Suprapubic skin (tissue), 4 donors: ENCODE measurements at places on chromosomes 4 and X.

DNA sequence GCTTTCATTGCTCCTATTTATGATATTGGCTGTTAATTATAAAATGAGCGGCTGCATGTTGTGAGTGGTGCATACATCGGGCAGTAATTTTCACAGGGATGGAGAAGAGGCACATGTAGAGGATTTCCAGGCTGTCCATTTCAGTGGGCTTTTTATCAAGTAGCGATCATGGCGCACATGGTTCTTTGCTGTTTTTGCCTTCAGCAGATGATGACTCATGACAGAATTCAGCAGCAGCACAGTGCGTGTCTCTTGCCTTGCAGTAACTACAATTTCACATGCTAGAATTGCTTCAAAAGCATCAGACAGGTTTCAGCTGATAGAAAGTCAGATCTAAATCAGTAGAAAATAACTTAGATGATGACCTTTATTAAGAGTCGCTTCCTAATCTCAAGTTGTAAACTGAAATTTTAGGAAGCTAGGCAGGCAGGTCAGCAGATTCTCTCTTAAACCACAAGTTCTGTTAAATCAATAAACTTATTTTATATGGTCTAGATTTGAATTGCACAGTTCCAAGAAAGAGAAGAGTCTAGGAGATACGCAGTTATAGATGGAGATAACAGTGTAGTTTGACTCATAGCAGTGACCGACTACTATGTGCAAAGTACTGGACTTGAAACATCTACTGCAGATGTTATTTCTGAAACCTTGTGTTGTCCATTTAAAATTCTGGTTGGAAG is 35.8 kb downstream of the LRP2BP start:
- DNase-seq = no peak

DNA sequence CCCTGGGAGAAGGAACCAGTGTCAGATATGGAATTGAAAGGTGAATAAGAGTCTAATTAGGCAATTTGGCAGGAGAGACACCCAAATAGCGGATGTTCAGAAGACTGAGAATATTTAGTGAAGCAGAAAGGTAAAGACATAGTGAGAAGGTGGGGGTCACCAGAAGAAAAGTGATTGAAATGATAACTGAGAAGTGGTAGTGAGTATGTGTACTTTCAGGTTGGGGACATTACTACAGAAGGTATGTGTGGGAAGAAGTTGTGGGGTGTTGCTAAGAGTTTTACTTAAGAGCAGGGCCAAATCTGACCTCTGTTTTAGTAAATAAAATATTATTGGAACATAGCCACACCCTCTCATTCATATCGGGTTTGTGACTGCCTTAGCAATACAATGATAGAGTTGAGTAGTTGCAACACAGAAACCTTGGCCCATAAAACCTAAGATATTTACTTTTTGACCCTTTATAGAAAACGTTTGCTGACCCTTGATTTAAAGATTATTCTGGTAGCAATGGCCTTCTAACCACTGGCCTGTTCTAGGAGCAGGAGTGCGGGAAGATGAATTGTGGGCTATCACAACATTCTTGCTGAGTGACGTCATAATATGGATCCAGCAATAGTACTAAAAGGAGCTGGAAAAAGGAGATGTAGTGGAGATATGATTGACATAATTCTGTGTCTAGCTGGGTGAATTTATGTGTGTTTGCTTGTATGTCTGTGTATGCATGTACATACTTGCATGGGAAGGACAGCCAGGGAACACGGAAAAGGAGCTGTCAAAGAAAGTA is 115.3 kb downstream of the HS3ST1 start:
- no peak for DNase-seq

DNA sequence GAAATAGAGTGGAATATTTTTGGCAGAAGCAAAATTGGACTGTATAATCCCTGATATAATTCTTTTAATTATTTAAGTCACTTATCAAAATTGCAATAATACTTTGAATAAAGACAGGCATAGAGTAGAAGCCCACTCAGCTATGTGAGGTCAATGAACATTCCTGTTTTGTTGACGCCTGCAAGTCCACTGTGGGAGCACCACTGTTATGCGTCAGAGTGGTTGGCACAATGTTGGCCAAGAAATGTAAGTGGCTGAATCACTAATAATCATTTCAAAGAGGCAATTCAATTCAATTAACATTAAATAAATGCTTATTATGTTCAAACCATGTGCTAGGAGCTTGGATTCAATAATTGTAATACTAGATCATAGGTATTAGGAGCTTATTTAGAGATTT is 221.0 kb downstream of the SPCS3 start:
- no peak for DNase-seq

DNA sequence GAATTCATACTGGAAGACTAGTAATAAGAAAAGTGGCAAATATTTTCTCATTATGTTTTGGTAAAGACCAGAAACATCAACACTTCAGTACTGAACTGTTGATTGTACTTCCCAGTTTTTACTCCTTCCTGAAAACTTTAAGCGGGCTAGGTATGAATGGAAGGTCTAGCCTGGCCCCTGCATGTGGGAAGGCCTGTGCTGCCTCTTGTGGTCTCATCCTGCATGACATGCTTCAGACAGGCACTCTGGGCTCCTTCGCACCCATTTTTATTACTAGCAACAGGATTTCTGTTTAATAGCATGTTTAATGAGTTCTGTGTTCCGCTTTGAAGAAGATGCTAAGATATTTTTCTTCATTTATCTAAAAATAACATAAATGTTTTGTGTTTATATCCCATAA is 279.1 kb downstream of the ANK2 start:
- no peak for DNase-seq

GRCh38 chr4:74244049-74244448 is 64.2 kb upstream of the EPGN start:
- no peak for DNase-seq

GRCh38 chrX:108415146-108415545 is 23.1 kb downstream of the COL4A6 start:
- no peak for DNase-seq

DNA sequence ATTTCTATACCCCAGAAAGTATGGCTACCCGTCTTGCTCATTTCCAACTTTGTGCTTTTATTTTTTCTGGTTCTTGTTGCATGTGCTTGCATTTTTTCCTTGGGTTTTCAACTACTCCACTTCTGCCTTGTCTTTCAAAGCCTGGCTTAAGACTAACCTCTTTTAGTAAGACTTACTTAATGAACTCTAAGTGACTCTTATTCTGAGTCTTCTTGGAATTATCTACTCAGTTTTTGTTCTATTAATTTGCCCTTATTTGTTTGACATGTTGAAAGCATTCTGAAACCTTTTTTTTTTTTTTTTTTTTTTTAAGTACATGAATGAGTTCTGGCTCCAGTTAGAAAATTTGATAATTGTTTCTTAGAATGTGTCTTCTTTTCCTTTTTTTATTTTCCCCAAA is 74.8 kb downstream of the SLIT2 start:
- no peak for DNase-seq

DNA sequence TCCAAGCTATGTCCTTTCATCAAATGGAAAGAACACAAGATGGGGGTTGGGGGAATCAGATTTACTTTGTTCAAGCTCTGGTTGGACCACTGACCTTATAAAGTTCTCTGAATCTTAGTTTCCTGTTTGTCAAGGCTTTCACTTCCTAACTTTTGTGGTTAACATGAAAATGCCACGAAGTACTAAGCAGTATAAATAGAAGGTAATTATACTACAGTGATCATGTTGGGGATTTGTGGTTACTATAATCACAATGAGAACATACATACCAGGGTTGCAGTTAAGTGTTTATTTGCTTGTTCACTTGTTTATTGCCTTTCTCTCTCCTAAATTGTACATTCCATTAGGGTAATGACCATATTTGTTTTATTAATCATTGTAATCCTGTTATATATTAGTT is 53.2 kb downstream of the SPRY1 start:
- no peak for DNase-seq

GRCh38 chrX:69506617-69507499 is 2.7 kb downstream of the NALF2 start:
- no peak for DNase-seq

DNA sequence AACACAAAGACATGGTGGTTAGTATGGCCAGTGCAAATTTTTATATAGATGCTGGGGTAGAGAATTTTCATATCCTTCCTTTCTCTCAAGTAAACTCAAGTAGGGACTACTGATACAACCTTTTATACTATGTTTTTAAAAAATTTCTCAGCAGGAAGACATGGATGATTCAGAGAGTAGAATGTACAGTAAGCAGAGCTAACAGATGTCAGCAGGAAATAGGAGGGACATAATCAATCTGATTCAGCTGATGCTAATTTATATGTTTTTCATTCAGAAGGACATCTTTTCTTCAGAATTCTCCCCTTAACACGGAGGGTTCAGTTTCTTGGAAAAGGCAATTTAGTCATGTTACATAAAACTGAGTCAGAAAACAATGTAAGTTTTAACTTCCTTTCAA is 95.4 kb downstream of the GRIA2 start:
- no peak for DNase-seq

- DNase-seq = no peak
Observed at GRCh38 chr4:158778156-158778711, 9.4 kb downstream of the FNIP2 start.

GRCh38 chr4:105060628-105061027 is 86.0 kb upstream of the TET2 start:
- DNase-seq = no peak

DNA sequence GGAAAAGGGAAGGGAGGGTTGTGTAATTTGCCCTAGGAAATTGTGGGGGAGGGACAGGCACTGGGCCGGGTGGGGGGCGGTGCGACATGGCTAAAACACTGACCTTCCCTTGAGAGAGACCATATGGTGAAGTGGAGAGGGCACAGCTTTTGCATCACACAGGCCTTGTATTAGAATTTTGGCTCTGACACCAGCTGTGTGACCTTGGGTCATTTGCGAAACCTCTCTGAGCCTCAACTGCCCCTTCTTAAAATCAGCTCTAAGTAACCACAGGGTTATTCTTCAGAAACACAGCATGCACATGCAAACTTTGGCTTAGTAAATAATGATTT is 25.8 kb downstream of the PDGFRA start:
- no peak for DNase-seq

DNA sequence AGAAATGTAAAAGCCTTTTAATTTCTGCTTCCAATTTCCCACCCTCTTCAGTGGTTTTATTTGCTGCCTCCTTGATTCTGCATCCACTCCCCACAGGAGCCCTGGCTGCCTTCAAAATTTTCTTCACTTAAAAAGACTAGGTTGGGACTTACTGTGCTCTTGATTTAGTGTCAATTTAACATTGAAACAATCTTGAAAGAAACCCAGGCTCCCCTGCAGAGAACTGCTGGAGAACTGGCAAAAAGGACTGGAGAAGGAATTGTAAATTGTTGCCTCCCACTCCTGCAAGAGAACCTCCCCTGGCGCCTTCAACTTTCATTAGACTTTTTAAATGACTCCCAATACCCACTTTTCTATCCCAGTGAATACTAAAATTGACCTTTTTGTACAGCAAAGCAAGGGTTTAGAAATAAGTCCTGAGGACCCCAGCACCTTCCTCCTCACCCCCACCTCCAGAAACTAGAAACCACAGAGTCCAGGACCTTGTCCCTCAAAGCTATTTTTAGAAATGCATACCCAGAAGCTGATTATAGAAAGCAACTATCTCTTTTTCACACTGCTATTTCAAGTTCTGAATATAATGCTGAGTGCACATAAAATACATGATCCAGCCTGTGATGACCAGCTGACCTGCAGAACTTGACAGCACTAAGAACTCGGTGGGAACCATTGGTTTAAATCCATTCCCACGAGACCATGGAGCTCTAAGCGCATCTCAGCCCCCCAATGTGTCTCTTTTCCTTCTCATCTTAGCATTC is 155.5 kb downstream of the INPP4B start:
- DNase-seq = no peak

DNA sequence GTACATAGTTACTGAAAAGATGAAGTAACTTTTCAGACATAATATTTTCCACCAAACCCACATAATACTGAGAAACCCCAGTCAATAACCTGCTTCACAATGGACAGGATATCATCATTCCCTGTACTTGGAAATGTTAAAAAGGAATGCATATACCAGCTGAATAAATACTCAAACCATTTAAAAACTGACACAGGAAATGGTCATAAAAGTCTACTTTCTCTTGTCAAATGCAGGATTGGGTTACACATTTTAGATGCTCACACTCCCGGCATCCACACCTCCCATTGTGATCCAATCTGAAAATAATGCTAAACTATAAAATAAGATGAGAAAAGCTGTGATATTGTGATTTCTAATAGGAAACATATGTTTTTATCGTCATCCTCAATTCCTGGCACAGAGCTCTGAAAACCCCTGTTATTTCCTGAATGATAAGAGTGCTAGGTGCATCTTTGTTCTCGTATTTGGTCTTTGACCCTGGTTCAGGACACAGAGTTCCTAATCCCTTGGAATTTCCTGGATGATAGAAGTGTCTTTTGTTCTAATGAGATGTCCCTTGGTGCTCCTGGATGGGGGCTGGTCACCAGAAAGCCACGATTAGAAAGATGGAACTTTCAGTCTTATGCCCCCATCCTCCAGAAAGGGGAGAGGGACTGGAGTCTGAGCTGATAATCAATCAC is 821.3 kb downstream of the TRIML1 start:
- DNase-seq = no peak

GRCh38 chr4:23770011-23770410 is 119.8 kb downstream of the PPARGC1A start:
- no peak for DNase-seq

GRCh38 chrX:22686138-22686541 is 313.6 kb upstream of the DDX53 start:
- DNase-seq = peak; percentile 48

DNA sequence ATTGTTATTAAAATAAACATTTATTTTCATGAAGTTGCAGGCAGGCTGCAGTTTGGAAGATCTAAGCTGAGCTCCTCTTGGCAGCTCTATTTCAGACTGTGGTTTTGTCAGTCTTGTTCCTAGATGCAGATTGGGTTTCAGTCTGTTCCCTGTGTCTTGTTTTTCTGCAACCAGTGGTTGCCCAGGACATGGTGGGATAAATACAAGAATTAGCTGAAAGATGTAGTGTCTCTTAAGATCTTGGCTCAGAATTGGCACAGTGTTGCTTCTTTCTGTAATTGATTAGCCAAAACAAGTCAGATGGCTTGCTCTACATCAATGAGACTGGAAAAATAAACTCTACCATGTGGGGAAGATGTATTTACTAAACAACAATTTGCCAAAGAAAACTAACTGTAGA is 283.0 kb upstream of the BOD1L1 start:
- no peak for DNase-seq

- DNase-seq = no peak
Observed at GRCh38 chr4:138330531-138330930, 88.4 kb upstream of the SLC7A11 start.

DNA sequence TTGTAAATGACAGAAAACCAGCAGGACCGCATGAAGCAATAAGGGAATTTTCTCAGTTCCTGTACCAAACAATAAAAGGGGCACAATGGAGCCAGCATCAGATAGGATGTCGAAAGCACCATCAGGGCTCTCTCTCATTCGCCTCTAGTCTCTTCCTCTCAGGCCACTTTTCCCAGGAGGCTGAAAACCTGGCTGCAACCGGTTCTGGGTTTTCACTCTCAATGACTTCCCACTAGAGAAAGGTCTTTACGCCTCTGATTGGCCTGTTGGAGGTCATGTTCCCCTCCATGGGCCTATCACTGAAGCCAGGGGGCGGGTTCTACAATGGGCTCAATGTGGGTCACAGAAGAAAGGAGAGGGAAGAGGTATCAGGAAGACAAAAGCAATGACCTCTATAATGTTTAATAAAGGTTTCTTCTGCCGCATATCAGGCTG is 29.3 kb downstream of the ZNF827 start:
- DNase-seq = no peak

- no peak for DNase-seq
Observed at GRCh38 chr4:31461421-31461820, 741.3 kb downstream of the PCDH7 start.
